Kasumi-1 (cell line): ENCODE measurements at places on chromosomes 6 and 20.

- no peak for DNase-seq
Measured at GRCh38 chr6:20712011-20712410, 177.8 kb downstream of the CDKAL1 start.

- DNase-seq = no peak
Measured at GRCh38 chr6:11230158-11231107, 2.0 kb downstream of the NEDD9 start.

DNA sequence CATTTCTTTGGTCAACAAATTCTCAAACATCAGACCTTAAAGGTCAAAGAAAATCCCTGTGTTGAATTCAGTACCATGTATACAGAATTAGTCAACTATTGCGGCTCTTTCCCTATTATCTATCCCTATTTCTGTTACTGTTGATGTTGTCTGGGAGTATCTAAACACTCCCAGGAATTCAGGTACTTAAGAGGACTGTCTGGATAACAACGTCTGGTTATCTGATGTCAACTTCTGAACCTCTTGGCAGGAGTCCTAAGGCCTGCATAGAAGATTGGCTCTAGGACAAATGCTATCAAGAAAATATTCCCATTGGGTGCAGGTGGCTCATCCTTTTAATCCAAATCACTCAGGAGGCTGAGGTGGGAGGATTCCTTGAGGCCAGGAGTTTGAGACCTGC is 255.6 kb downstream of the KHDC1L start:
- DNase-seq = no peak

DNA sequence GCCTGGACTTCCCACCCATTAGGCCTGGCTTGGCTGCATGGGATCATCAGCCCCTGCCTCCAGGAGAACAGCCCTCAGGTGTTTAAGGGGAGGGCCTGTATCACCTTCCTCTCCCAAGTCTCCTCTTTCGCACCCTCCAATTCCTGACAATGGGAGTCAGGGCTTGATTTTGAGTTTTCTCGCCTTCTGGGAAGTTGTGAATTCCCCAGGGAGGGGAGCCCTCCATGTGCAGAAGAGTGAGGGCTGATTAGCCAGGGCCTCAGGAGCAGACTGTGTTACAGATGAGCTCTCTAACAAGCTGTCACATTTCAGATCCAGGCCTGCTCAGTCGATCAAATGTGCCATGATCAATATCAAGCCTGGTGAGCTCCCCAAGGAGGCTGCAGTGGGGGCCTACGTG is 42.4 kb downstream of the CNBD2 start:
- DNase-seq = no peak

- DNase-seq = no peak
Measured at GRCh38 chr6:163694988-163695398, 280.5 kb downstream of the QKI start.

DNA sequence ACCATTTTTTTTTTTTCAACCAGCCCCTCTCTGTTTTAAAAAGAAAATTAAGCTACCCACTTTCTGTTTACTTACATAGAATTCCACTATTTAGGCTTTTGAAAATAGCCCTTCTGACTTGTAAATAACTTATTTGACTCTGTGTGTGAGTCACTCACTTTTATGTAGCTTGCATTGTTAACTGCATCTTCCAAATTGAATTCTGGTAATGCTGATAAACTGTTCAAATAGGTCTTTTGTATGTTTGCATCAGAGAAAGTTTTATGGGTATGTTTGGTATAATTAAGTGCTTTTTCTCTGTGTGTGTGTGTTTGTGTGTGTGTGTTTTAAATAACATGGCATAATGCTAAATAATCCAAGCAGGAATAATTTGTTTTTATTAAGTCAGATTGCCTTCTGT is 360.1 kb downstream of the PLCB1 start:
- DNase-seq = no peak

- no peak for DNase-seq
Measured at GRCh38 chr6:118507636-118508035, 40.5 kb upstream of the PLN start.

- DNase-seq = no peak
Measured at GRCh38 chr6:150631283-150631983, 31.7 kb downstream of the PLEKHG1 start.

- peak; percentile 62 for DNase-seq
Measured at GRCh38 chr6:52576392-52577021, 353 bp downstream of the TRAM2 start.

DNA sequence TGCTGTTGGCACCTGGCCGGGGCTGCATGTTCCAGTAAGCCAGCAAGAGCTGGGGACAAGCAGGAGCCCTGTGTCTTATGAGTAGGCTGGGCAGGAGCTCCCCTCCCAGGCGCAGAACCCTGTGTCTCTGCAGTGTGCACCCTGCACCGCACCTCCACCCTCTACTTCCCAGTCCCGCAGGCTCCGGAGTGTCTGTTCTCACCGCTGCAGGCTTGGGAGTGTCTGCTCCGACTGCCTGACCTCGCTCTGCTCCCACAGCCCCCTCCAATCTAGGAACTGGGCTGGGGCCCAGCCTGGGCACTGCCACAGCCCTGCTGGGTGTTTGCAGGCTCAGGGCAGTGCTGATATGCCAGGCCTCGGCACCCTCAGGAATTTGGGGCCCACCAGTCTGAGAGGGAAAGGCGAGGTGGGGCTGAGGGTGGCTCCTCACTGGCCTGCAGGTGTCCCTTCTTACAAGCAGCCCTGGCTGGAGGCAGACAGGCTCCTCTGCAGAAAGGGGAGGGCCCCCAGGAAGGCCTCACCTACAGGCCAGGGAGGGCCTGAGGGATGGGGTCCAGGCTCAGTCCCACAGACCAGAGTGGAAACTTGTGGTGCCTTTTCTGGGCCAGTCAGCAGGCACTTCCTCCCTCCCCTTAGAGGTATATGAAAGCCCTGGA is 871.6 kb upstream of the GJE1 start:
- DNase-seq = no peak

GRCh38 chr6:127452803-127453202 is 6.4 kb downstream of the KIAA0408 start:
- DNase-seq = no peak

GRCh38 chr6:40308533-40309306 is 278.4 kb downstream of the LRFN2 start:
- peak; percentile 8 for DNase-seq

DNA sequence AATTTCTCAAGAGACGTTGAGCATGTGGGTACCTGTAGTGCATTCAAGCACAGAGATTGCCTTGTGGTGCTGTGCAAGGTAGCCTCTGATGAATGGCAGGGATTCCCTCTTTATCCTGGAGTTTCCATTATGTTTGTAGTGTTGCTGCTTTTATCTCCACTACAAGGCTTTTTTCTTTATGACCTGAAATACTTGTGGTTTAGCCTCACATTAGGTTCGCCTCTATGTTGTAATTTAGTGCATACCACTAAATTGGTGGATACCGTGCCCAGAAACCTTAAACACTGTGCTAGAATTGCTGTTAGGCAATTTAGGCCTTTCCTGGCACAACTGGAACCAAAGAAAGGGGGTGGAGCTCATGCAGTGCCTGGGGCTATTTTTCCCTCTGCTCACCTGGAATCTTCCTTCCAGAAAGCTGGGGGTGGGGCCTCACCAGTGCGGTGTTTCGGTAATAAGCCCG is 76.8 kb downstream of the NCOA7 start:
- no peak for DNase-seq

- no peak for DNase-seq
Measured at GRCh38 chr6:144415835-144416237, 130.7 kb downstream of the UTRN start.

- DNase-seq = no peak
Measured at GRCh38 chr6:169161572-169162167, 92.0 kb downstream of the THBS2 start.

GRCh38 chr20:61733891-61734732 is 331.6 kb downstream of the TAF4 start:
- DNase-seq = no peak

- peak; percentile 14 for DNase-seq
Measured at GRCh38 chr20:44650771-44651433, 597 bp downstream of the ADA start.

DNA sequence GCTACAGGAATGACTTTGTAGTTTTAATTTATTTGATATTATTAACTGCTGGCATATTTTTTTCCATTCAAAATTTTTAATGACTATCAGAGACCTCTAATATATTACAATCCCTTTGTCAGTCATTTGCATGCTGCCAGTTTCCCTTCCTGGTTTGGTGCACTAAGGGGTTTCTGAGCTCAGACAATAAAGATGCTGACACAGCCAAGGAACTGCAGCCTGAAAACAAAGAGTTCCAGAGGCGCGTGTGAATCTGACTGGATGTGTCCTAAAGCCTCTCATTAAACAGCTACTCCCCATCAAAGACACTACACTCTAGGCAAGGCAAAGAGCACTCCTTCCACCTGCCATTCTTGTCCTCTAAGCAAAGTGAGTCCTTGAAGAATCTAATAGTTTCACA is 116.8 kb upstream of the DST start:
- DNase-seq = no peak

DNA sequence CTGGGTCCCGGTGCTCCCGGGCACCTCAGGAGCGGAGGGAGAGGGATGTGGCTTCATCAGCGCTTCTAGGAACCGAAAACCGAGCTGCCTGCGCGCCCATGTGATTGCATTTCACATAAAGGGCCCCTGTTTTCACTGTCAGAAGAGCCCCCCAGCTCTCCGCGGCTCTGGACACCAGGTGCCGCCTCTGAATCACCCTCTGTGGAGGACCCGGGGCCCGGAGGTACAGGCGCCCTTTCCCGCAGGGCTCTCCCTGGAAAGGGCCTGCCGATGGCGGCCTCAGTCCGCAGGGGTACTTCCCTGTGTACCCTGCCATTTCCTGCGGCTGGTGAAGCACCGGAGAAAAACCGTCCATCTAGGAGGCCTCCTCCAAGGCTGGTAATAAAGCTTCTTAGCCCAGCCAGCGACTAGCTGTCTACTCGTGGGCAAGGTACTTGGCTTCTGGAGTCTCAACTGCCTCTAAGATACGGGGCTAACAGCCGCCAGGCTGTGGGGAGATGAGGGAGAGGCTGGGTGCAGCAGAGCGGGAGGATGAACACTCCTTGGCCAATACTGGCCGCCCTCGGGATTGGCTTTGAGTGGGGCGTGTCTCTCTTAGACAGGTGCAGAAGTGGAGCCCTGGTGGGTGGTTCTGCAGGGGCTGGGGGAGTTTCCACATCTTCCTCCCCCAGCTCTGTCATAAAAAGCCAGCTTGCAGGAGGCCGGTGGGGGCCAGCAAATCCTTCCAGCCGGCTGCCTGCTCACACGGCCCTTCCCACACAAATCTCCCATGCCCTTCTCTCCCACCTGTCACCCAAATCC is 1.6 kb downstream of the PPP1R16B start:
- DNase-seq = no peak

- DNase-seq = no peak
Measured at GRCh38 chr6:21908161-21908848, 314.8 kb downstream of the SOX4 start.

GRCh38 chr6:69795469-69796072 is 1.2 kb downstream of the LMBRD1 start:
- DNase-seq = peak; percentile 36

DNA sequence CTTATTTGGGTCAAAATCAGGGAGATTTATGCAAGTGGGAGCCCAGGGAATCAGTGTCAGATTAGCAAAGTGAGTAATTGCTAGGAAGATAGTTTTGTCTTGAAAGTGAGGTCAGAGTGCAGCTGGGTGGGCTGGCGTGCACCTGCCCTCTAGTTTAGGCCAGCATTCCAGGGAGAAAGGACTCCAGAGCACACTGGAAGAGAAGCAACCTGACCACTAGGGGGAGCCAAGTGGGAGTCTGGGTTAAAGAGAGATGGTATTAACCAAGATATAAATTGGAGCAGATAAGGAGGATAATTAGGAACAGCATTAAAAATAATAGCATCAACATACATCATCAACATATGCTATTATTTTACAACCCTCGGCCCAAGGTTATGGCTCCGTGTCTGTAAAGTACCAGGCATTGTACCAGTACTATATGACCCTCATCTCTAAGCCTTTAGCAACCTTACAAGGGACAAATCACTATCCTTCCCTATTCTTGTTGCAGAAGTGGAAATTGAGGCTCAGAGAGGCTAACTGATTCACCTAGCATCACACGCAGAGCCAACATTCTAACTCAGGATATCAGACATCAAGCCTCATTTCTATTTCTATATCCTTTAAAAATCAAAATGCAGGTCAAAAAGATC is 57.8 kb downstream of the SLC2A10 start:
- peak; percentile 11 for DNase-seq

DNA sequence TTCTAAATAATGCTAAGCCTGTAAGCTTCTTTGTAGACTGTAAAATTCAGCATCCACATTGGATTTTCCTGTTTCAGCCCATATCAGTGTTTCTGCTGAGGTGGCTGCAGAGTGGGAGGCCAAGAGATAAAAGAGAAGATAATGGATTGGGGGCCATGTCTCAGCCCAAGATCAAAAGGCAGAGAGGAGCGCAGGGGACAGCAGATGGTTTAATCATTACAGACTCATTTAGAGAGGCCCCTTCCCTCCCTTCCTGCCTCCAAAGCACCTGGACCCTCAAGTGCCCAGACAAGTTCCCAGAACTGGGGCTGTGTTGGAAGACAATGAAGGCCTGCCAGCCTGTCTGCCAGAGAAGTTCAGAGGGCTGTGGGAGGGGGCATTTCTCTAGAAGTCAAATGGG is 20.4 kb upstream of the CTNNBL1 start:
- DNase-seq = no peak

- DNase-seq = no peak
Measured at GRCh38 chr20:38308047-38308438, 4.1 kb downstream of the BPI start.

GRCh38 chr6:27178860-27179259 is 68.6 kb upstream of the PRSS16 start:
- DNase-seq = no peak

GRCh38 chr6:113680301-113680700 is 176.8 kb upstream of the MARCKS start:
- DNase-seq = no peak

DNA sequence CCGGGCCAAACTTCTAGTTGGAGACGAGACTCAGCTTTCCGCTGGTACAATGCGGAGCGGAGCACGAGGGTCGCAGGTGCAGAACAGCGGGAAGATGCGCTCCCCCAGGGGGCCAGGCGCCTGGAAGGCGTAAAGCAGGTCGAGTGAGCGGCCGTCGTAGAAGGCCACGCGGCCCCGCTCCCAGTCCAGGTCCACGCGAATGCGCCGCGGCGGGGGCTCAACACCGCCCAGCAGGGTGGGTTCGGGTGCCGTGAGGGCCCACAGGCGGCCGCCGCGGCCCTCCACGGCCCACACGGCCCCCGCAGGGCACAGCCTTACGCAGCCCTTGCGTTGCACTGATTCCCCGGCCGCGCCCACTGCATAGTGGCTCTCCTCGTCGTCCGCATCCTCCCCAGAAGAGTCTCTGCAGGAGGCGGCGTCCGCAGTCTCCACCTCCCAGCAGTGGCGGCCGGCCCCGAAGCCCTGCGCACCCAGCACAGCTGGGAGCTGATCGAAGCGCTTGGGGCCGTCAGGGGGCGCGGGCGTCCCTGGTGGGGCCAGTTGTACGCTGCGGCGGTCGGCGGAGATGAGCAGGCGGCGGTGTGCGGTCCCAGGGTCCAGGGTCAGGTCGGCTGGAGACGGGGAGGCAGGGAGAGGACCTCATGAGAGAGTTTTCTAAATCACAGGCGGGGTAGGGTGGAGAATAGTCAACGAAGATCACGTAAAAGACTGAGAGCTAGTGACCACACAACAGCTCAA is 4.3 kb downstream of the PPP1R11 start:
- no peak for DNase-seq

- no peak for DNase-seq
Measured at GRCh38 chr20:56588996-56589395, 40.1 kb upstream of the TFAP2C start.
